CD4-positive, alpha-beta T cell treated with Interferon alpha-2 for 1 hour (primary cell): ENCODE measurements at places on chromosomes 12 and 14.

GRCh38 chr12:129339336-129339735 is 486.1 kb downstream of the GLT1D1 start:
- DNase-seq, result no peak

GRCh38 chr14:74569387-74569786 is 42.6 kb downstream of the LTBP2 start:
- DNase-seq, result no peak

- no peak for DNase-seq
Measured at GRCh38 chr12:78385541-78385940, 479.0 kb upstream of the SYT1 start.

DNA sequence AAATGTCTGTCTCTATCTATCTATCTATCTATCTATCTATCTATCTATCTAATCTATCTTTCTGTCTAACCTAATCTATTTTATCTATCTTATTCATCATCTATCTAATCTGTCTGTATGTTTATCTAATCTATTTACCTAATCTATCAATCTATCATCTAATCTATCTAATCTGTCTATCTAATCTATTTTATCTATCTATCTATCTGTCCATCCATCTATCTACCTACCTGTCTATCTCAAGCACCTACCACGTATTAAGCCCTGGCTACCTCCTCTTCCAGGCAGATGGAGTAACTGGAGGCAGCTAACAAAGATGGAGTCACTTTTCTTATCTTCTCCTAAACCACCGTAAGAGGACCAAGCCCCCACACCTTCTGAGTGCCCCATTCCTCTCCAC is 5.8 kb downstream of the CD4 start:
- no peak for DNase-seq

DNA sequence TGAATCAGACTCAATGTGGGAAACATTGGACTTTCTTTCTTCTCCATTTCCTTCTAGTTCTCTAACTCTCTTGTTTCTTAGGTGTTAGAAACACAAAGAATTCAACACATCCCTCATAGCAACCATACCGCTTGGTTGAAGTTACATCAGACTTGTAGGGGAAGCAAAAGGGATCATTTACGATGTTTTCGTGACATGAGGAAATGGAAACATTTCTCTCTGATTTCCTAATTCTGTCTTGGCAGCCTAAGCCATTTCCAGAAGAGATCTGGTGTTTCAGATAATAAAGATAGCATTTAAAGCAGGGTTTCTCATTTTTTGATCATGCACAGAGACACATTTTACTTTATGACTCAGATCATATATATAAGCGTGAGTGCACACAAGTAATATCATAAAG is 202.0 kb downstream of the TMEM132C start:
- DNase-seq, result no peak

DNA sequence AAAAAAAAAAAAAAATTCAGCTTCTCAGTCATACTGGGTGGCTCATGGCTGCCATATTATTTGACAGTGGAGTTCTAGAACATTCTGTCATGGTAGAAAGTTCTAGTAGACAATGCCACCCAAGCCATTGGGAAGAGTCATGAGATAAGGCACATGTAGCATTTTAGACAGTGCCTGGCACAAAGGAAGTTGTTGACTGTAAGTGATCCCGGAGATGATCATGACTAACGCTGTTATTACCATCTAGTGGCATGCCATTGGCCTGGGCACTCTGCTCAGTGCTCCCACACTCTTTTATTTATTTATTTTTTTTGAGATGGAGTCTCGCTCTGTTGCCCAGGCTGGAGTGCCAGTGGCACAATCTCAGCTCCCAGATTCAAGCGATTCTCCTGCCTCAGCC is 80.4 kb downstream of the FOXN4 start:
- no peak for DNase-seq
